ENCODE measurements at places on chromosomes 3 and 15.

- DNase-seq, result no peak
These were observed 210.2 kb downstream of the THSD4 start for GRCh38 chr15:71325481-71325880.

GRCh38 chr3:9653565-9654248 is 4.4 kb downstream of the MTMR14 start:
- no peak for DNase-seq

- no peak for DNase-seq
These were observed 421.2 kb downstream of the GABRG3 start for GRCh38 chr15:27392163-27392562.

- no peak for DNase-seq
These were observed 26.4 kb downstream of the MFN1 start for GRCh38 chr3:179373938-179374337.

- peak; percentile 78 for DNase-seq
These were observed 2.0 kb downstream of the FAM43A start for GRCh38 chr3:194687638-194688199.

DNA sequence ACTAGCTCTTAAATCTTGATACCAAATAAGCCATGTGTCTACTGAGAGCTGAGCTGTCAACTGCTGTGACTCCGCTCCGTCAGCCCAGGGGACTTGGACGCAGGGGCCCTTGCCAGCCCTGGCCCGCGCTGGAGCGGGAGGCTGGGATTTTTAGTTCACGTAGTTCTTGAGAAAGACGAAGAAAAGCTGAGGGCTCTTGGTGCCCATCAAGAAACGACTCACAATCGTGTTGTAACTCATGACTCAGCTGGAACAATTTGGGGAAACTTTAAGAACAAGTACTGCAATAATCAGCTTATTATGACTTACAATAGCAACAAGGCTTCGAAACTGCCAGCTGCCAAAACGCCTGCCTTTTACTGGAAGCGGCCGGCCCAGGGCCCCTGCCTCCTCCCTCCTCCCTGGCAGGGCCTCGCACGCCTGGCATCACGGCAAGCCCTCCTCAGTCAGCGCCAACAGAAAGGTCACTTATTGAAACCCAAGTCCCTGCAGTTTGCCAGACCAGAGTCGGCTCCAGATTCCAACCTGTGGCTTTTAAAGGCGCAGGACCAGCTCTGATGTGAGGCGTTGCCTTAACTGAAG is 60.3 kb downstream of the RGMA start:
- DNase-seq, result no peak

- DNase-seq, result peak; percentile 7
These were observed 19.5 kb upstream of the DOCK3 start for GRCh38 chr3:50655009-50655830.

- DNase-seq, result no peak
These were observed 54.3 kb downstream of the LMCD1 start for GRCh38 chr3:8555725-8556472.

GRCh38 chr3:109072194-109072593 is 45.7 kb downstream of the MORC1 start:
- no peak for DNase-seq

GRCh38 chr3:72445827-72446217 is 402.4 kb downstream of the SHQ1 start:
- DNase-seq, result no peak

DNA sequence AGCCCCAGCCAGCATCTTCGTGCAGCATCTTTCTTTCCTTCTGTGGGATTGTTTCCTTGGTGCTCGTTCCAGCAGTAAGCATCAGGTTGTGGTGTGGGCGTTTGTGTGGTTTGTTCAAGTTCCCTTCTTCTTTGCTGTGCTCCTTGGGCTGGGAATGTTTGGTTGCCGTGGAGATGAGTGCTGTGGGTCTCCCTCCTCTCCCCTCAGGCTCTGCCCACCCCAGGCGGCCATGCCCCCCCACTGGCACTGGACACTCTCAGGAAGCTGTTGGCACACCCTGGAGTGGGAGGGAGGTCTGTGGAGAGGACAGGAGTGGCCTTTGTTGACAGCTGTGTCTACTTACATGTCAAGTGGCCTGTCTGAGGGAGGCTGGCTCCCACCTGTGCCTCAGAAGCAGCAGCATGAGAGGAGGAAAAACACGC is 46.5 kb upstream of the SACM1L start:
- DNase-seq, result no peak

- no peak for DNase-seq
These were observed 262.4 kb downstream of the RORA start for GRCh38 chr15:60966746-60967145.

DNA sequence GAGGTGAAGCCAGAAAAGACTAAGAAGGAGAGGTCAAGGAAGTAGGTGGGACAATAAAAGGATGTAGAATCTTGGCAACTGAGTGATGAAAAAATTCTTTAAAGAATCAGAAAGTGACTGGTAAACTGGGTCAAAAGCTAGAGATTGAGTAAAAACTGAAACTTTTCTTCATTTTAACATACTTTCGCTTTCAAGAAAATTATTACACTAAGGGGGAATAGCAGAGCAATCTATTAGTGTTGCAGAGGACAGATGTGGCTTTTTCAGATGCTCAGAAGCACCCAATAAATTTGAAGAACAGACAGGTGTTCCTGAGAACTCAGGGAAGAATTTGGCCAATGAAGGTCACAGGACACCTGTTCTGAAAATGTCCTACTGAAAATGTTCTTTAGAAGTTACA is 805.4 kb upstream of the ALCAM start:
- no peak for DNase-seq

GRCh38 chr15:39165020-39165706 is 415.7 kb upstream of the THBS1 start:
- no peak for DNase-seq

DNA sequence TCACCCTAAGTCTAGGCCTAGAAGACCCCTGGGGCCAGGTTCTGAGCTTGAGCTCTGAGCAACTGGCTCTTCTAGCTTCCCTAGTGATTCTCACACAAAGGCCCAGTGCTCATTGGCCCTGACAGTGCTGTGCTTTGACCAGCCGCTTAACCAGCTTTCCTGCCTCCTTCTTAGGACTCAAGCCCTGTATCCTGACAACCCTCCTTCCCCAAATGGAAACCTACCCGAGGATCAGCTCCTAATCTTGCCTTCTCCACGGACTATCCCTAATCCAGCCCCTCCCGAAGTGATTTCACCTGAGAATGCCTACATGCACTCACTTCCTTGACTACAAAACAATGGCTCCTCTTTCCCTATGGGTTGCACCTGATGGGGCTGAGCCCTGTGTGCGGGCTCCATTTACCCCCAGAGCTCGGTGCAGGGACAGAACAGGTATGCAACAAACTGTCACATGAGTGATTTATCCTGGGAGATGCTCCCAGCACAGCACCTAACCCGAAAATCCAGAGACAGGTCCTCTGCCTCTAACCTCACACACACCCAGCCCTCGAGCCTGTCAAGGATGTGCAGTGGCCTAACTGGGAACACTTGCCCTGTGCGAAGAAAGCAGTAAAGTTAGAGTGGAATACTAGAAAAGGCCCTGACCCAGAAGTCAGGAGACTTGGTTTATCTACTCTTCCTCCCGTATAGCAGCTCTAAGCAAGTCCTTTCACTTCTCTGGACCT is 2.3 kb downstream of the MEGF11 start:
- DNase-seq, result no peak

DNA sequence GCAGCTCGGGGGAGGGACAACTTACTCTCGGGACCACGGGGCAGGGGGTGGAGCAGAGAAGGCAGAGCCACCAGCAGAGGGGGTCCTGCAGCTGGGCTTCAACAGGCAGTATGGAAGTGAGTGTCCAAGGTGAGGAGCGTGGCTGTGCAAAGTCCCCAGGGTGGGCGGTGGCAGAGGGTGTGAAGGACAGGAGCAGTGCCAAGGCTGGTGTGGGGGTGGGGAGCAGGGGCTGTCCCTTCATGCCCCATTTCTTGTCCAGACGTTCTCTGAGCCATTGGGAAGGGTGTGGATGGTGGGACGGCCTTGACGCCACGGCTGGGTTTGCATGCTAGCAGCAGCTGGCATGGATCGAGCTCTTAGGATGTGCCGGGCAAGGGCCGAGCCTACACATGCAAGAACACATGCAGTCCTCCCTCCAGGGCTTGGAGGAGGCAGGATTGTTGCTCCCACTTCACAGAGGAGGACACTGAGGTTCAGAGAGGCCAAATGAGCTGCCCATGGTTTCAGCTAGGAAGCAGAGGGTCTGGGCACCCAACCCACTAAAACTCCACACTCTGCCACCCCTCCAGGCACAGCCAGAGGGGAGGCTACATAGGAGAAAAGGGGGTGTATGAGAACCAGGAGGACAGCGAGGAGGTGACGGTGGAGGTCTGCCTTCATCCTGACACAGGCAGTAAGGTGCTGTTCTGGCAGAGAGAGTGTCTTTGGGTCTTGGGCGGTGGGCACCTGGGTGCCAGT is 93.6 kb downstream of the TBC1D2B start:
- DNase-seq, result no peak

DNA sequence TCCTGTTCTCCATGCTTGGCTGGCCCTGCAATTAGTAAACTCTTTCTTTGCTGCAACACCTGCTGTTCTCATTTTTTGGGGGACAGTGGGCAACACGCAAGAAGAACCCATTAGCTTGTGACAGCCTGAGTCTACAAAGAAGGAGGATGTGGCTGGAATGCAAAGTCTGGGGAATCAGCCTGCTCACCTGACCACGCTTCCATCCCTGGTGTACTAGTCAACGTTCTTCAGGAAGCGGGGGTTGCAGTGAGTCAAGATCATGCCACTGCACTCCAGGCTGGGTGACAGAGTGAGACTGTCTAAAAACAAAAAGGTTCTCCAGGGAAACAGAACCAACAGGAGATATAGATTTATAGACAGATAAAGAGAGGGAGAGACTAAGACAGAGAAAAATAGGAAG is 27.7 kb upstream of the KBTBD12 start:
- no peak for DNase-seq

DNA sequence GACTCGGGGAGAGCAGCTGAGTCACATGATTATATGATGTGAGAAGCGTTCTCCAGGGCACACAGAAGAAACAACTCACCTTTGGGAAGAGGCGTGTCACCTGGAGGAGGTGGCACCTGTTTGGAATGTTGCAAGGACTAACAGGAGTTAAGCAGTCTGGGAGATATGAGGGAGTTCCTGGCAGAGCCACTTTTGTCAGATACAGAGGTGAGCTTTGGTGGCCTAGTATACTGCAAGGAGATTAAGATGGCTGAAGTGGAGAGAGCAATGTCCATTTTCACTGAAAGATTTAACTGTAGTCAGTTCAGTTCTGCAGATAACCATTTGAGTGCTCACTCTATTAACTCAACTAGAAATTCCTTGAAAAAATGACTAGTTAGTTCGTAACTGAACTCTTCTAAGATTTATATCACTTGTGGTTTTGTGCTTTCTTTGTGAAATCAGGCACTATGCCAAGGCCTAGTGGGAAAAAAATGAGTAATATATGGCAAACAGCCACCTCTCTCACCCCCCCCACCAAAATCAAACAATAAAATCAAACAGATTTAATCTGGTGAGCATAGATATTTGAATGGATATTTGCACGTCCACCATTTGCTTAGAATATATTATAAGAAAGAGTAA is 61.3 kb downstream of the CRYBG3 start:
- DNase-seq, result no peak

GRCh38 chr15:95291898-95292472 is 1038.5 kb upstream of the NR2F2 start:
- DNase-seq, result no peak

DNA sequence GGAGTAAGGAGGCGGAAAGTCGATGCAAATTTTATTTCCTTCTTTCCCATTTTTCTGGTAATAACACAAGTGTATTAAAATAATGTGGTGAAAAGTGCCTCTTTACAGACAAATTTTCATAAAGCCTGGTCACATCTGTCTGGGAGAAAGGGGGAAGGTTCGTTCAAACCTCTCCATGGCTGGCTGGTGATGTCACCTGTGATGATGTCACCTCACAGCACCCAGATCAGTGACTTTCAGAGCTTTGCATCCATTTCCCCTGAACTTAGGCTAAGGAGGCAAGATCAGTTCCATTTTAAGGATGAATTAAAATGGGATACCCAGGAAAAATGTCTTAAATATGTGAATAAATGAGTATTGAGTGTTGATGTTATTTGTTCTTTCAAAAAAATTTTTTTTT is 34.1 kb downstream of the ATP10A start:
- no peak for DNase-seq

DNA sequence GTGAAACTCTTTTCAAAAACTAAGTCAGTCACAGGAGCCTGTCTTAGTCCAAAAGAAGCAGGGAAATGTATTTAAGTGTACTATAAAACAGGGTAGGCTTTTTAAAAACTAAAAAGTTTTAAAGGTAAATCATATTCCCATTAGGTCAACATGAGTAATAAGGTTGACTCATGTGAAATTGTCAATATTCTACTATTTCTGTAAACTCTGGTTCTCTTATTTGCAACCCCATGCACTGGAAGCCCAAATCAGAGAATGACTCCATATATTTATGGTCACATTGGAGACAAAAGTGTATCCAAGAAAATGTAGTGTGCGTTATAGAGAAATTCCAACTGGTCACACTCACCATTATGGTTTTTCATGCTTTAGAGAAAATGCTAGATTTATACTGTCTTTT is 600.3 kb upstream of the TGFBR2 start:
- DNase-seq, result no peak

- DNase-seq, result no peak
These were observed 366.5 kb downstream of the GAP43 start for GRCh38 chr3:115989684-115990421.

- DNase-seq, result no peak
These were observed 35.3 kb downstream of the KLF13 start for GRCh38 chr15:31361764-31362515.
